ENCODE measurements at places on chromosomes 4 and X.

DNA sequence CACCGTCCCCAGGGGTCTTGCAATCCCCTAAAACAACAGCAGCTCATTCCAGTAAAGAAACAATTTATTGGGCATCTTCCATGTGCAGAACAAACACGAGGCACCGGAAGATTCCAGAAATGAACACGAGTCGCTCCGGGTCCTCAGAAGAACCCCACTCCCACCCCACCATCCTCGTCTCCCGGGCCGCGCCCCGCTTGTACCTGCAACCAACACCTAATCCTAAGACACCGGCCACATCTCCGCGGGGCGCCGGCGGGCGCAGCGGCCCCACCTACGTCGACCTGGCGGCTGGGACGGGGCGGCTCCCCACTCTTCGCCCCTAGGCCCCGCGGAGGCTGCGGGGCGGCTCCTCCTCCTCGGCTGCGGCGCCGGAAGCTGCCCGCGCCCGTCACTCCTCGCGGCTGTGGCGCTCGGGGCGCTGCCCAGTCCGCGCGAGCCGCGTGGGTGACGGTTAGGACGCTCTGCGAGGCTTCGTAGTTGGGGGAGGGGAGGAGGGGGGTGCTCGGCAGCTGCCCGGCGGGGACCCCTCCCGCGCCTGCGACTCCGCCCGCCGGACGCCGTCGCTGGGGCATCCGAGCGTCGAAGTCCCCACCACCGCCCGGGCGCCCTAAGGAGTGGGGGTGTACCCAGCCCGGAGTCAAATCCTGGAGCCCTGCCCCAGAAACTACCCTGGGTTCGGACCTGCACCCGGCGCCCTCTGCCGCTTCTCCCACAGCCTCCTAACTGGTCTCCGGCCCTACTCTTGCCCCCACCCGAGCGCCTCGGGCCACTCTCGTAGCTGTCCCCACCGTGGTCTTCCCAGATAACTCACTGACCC is at the start of gene CCDC158:
Gene CCDC158, minus strand, starts transcription at position 380 of the 820 bp plus-strand sequence. CDS start 17,934 bp downstream, outside the sequence.
- DNase-seq = no peak

GRCh38 chr4:8682725-8683124 is 90.2 kb downstream of the CPZ start:
- no peak for DNase-seq

DNA sequence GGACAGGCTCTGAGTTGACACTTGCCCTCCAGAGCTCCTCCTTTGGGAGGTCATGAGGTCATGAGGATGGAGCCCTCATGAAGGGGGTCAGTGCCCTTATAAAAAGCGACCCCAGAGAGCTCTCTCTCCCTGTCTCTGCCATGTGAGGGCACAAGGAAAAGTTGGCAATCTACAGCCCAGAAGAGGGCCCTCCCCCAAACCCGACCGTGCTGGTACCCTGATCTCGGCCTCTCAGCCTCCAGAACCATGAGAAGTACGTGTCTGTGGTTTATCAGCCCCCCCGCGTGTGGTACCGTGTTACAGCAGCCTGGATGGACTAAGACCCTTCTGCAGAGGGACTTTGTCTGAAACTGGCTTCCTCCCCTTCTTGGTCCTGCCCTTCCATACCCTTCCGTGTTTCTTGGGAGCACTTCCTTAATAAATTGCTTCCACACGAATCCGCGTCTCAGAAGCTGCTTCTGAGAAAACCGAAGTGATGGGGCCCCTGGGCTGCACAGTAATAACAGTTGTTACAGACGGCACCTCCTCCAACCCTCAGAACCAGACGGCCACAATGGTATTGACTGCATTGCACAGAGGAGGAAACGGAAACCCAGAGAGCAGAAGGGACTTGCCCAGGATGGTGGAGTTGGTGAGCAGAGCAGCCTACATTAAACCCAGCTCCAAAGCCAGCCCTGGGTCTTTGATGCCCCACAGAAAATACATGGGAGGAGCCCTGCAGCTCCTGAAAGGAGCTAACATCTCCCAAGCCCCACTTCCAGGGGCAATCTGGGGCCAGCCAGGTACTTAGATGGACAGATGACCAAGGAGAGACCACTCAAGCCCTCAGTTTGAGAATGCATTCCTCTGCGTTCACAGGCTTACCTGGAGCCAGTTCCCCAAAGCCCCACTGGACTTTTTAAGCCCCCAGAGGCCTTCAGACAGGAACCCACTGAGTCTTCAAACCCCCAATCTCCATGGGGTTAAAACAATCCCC is 242.7 kb downstream of the BCOR start:
- DNase-seq = no peak

- no peak for DNase-seq
Measured at GRCh38 chr4:1408418-1408817, 2.2 kb upstream of the NKX1-1 start.

- no peak for DNase-seq
Measured at GRCh38 chr4:172168888-172169287, 355.7 kb downstream of the GALNTL6 start.

DNA sequence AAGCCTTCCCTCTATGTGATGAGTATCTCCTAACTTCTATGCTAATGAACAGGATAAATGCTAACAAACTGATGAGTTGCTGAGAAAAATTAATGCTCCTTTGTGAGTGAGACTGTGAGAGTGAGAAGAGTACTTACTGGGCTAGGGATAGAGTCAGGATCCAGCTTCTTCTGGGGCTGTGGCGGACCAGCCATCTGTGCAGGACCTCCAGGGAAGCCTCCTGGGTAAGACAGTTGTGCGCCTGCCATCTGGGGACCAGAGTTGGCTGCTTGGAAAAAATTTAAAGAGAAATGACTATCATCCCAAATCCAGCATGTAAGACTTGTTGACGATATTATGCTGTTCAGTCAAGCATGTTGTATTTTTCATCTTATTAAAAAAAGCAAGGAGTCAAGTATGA is 21.0 kb downstream of the SEC24D start:
- no peak for DNase-seq

GRCh38 chr4:154421618-154422017 is 70.0 kb downstream of the DCHS2 start:
- no peak for DNase-seq

DNA sequence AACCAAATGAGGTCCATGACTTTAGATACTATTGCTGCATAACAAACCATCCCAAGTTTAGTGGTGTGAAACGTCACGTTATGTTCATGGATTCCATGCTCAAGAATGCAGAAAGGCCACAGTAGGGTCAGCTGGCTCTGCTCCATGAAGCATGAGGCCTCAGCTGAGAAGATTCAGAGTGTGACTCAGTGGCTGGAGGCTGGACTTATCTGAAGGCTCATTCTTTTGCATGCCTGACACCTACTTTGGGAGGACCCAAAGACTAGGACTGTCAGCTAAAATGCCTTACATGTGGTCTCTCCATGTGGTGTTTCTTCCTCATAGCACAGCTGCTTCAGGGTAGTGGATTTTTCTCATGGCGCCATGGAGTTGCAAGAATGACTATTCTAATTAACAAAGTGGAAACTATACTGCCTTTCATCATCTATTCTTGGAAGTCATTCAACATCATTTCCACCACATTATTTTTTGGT is 11.5 kb upstream of the CCDC149 start:
- DNase-seq = peak; percentile 96

GRCh38 chr4:89482251-89482650 is 174.7 kb upstream of the GPRIN3 start:
- DNase-seq = no peak

DNA sequence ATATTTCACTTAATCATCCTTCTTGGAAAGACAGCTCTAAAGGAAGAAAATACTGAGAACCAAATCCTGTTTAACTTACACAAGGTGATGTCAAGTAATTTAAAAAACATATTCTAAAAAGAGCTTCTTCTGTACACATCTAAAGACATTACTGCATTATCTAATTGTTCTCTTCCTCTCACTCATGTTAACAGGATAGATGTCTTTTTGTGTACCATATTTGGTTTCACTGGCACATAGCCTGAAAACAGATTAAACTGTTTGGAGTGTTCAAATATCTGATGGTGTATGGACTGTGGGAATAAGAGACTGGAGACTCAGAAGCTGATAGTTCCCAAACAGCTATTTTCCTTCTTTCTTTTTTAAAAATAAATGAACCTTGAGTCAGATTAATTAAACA is 213.3 kb upstream of the MAB21L2 start:
- no peak for DNase-seq

GRCh38 chr4:123585111-123585510 is 188.5 kb downstream of the SPRY1 start:
- no peak for DNase-seq

- DNase-seq = peak; percentile 75
Measured at GRCh38 chr4:20248155-20248558, 3.5 kb upstream of the SLIT2 start.

DNA sequence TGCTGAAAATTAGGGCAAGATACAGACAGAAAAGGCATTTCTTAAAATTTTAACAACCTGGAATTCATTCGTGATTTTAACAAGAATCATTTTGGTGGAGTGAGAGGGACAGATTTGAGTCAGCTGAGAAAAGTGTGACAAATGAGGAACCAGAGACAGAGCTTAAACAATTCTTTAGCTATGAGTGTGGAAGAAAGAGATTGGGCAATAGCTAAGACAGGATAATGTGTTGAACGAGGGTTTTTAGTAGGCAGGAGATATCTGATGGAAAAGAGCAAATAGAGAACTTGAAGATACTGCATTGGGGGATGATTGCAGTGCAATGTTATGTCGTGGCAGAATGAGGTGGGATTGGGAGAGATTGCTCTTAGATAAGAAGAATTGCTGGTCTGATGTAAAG is 164.2 kb upstream of the SPRY1 start:
- DNase-seq = no peak

GRCh38 chrX:136687457-136687856 is 39.5 kb downstream of the CD40LG start:
- no peak for DNase-seq
